ENCODE measurements at places on chromosomes 6 and 20. TPM values are rescaled to one million over a fixed set of nuclear protein-coding genes. Genes with fewer than 3 reads are reported as not detected.

ZGPAT gene
- total RNA-seq, result 20.8 TPM

PRRT1 gene
- 3.6 TPM for total RNA-seq

TRIM38 gene
- 24.3 TPM for total RNA-seq

HLA-DQB1 gene
- total RNA-seq, result 43.4 TPM

LATS1 gene
- total RNA-seq, result 31.5 TPM

FAM184A gene
- 3.8 TPM for total RNA-seq

NKAIN4 gene
- total RNA-seq, result not detected

EFCAB8 gene
- 0.81 TPM for total RNA-seq

LRRC1 gene
- 25.3 TPM for total RNA-seq

HRH3 gene
- total RNA-seq, result not detected

Data from aorta (tissue), 5 donors.